ENCODE measurements at places on chromosomes 2 and 18. TPM values are rescaled to one million over a fixed set of nuclear protein-coding genes. Genes with fewer than 3 reads are reported as not detected.

GRCh38 chr2:145303536-145303935 is 783.6 kb upstream of the ZEB2 start:
- H3K4me1 ChIP-seq: no peaks in the 10 kb centered on the region
- no peaks in the 10 kb centered on the region for H3K27me3 ChIP-seq
- no peaks in the 10 kb centered on the region for H3K36me3 ChIP-seq

DNA sequence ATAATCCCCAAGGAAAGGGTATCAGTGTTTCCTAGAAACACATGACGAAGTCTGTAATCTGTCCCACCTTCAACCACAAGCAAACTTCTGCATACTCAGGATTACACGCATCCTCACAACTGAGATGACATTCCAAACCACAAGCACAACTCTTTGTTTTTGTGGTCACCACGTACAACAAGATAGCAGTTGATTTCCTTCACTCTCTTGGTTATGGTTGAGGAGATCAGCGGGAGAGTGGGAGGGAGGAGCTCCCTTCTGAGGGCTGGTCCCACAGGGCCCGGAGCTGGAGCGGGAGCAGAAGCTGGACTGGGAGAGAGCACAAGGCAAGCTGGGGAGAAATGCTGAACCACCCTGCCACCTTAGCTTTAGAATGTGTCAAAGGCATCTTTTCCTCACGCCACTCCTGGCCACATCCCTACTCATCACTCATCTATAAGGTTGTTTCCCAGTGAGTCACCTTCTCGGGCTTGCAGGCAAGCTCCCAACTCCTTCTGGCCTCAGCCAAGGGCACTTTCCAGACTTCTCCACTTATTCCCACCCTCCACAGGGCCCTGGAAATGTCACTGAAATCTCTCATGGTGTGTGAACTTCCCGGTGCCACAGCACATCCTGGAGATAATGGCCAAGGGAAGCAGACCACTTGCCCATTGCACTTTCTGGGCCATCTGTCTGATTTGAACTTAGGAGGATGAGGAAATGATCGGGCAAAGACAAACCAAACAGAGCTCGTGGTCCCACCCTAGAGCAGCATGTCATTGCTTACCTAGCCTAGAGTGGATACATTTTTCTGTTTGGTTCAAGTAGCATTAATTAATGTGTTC is 98.9 kb upstream of the LGALSL start:
- DNase-seq: no peak
- H3K4me3 ChIP-seq: no peak overlapping the region

- no peaks in the 10 kb centered on the region for H3K36me3 ChIP-seq
- no peaks in the 10 kb centered on the region for H3K27me3 ChIP-seq
- H3K4me3 ChIP-seq: no peak overlapping the region
- DNase-seq: no peak
Measured at GRCh38 chr2:24409700-24410556, 49.6 kb upstream of the ITSN2 start.

DNA sequence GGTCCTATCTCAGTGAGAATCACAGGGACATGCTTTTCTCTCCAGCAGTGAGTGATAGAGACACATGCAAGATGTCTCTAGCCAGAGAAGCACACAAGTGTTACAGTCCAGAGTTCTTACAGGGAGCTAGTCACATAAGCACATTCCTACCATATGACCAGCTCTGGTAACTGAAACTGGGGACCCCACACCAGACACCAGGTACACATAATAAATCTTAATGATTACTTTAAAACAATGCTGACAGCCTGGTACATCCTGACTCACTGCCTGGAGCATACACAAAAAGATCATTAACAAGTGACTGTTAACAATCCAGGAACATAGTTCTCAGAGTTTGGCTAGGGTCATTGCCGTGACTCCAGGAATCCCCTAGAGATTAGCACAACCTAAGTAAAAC is 53.6 kb downstream of the GALNT1 start:
- no peaks in the 10 kb centered on the region for H3K27me3 ChIP-seq
- H3K36me3 ChIP-seq: no peaks in the 10 kb centered on the region
- no peak for DNase-seq
- no peaks in the 10 kb centered on the region for H3K4me1 ChIP-seq

GRCh38 chr2:60596411-60596810 is 43.0 kb upstream of the BCL11A start:
- H3K27me3 ChIP-seq: no peaks in the 10 kb centered on the region
- no peak for DNase-seq
- no peaks in the 10 kb centered on the region for H3K4me1 ChIP-seq
- no peaks in the 10 kb centered on the region for H3K36me3 ChIP-seq

The GREB1L gene
- 6.0 TPM for total RNA-seq

GRCh38 chr2:144578099-144578498 is 58.2 kb upstream of the ZEB2 start:
- no peak overlapping the region for H3K4me3 ChIP-seq
- H3K4me1 ChIP-seq: no peaks in the 10 kb centered on the region
- no peak overlapping the region for H3K27ac ChIP-seq
- no peak for DNase-seq
- no peaks in the 10 kb centered on the region for H3K27me3 ChIP-seq
- no peaks in the 10 kb centered on the region for H3K36me3 ChIP-seq

DNA sequence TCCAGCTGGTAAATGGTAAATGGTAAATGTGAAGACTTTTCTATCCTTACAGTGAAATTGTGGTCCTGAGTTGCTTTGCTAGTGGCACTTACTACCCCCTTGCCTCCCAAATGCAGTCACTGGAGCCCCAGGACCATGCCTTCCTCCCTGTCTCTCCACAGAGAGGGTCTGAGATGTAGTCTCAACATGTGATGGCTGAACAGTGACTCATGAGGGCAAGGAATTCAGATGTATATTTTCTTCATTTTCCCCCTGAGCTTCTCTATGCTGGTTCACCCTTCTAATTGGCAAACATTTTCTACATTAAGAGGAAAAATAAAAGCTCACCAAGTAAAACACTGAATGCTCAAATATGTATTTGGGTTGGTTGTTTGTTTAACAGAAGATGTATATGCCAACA is 232.0 kb downstream of the SH3BP4 start:
- no peaks in the 10 kb centered on the region for H3K27me3 ChIP-seq
- no peak for DNase-seq
- H3K27ac ChIP-seq: no peak overlapping the region
- H3K4me3 ChIP-seq: no peak overlapping the region
- H3K36me3 ChIP-seq: no peaks in the 10 kb centered on the region

- no peak overlapping the region for H3K4me3 ChIP-seq
- H3K36me3 ChIP-seq: peaks cover 22% of the 10 kb centered on the region
- H3K27me3 ChIP-seq: no peaks in the 10 kb centered on the region
- H3K27ac ChIP-seq: no peak overlapping the region
- no peaks in the 10 kb centered on the region for H3K4me1 ChIP-seq
Measured at GRCh38 chr2:240129731-240130392, 6.2 kb downstream of the COPS9 start.

DNA sequence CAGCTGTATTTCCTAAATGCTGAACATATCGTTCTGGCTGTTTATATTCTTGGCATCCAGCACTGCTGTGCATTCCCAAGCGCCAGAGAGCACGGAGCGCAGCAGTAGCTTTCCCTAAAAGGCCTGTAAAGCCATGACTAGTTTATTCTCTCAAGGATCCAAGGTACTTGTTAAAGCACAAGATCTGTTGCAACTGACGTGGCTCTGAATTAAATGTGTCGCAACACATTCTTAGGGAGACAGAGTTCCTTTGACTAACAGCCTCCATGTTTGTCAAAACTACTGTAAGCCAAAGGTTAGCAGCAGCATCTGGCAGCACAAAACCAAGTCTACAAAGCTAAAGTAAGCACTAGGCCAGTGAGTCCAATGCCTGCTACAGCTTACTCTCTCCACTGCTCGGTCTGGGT is 188.6 kb upstream of the FN1 start:
- no peak overlapping the region for H3K4me3 ChIP-seq
- H3K4me1 ChIP-seq: peaks cover 6% of the 10 kb centered on the region
- H3K36me3 ChIP-seq: no peaks in the 10 kb centered on the region
- DNase-seq: no peak
- no peaks in the 10 kb centered on the region for H3K27me3 ChIP-seq

- DNase-seq: no peak
- H3K4me3 ChIP-seq: no peak overlapping the region
- H3K36me3 ChIP-seq: no peaks in the 10 kb centered on the region
- no peak overlapping the region for H3K27ac ChIP-seq
- H3K27me3 ChIP-seq: no peaks in the 10 kb centered on the region
- no peaks in the 10 kb centered on the region for H3K4me1 ChIP-seq
Measured at GRCh38 chr2:68283419-68283812, 31.1 kb upstream of the PPP3R1 start.

The ST8SIA5 gene
- 0.29 TPM for total RNA-seq

Measured in aorta (tissue), 5 donors.